ENCODE measurements at places on chromosomes 4 and X.

DNA sequence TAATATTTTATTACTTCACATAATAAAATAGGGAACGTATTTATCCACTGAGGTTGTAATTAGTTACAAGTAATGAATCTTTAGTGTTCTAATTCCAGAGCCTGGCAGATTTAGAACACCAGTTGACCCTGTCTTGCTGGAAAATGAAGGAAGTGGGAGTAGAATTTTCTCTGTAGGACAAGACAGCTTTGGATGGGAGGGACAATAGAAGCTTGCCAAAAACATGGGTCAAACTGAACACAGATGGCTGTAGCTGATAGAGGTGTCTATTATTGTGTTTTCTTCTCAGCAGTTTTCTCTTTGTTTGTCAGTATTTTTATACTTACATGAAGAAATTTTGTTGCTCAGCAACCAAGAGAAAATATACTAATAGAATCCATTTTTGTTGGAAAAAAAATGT, 20.2 kb downstream of the FAT4 start:
- DNase-seq, result no peak

DNA sequence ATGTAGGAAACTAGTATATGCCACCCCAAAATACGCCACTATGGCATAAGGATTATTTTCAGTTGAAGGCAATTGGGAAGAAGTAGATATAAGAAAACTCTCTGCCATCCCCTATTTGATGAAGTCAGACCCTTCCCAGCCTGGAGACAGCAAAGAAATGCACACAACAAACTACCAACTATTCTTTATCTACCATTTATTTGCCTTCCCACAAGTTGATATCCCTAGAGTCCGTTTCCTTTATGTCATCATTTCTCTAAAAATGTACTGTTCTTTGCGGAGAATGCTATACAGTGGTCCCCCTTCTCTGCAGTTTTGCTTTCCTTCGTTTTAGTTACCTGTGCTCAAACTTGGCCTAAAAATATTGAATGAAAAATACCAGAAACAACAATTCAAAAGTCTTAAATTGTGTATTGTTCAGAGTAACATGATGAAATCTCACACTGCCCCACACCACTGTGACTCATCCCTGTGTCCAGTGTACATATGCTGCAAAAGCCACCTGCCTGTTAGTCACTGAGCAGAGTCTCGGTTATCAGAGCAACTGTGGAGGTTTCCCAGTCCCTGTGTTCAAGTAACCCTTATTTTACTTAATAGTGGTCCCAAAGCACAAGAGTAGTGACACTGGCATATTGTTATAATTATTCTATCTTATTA, 152.3 kb downstream of the WDFY3 start:
- peak; percentile 90 for DNase-seq

- peak; percentile 48 for DNase-seq
Observed at GRCh38 chrX:147958291-147958690, 22.8 kb upstream of the FMR1NB start.

GRCh38 chr4:6027392-6027791, 9.2 kb upstream of the C4orf50 start:
- DNase-seq, result no peak

- DNase-seq, result no peak
Observed at GRCh38 chr4:41324861-41325260, 68.1 kb downstream of the UCHL1 start.

GRCh38 chr4:7299010-7299907, 106.9 kb downstream of the SORCS2 start:
- DNase-seq, result no peak

- no peak for DNase-seq
Observed at GRCh38 chr4:78313754-78314120, 237.8 kb upstream of the ANXA3 start.

DNA sequence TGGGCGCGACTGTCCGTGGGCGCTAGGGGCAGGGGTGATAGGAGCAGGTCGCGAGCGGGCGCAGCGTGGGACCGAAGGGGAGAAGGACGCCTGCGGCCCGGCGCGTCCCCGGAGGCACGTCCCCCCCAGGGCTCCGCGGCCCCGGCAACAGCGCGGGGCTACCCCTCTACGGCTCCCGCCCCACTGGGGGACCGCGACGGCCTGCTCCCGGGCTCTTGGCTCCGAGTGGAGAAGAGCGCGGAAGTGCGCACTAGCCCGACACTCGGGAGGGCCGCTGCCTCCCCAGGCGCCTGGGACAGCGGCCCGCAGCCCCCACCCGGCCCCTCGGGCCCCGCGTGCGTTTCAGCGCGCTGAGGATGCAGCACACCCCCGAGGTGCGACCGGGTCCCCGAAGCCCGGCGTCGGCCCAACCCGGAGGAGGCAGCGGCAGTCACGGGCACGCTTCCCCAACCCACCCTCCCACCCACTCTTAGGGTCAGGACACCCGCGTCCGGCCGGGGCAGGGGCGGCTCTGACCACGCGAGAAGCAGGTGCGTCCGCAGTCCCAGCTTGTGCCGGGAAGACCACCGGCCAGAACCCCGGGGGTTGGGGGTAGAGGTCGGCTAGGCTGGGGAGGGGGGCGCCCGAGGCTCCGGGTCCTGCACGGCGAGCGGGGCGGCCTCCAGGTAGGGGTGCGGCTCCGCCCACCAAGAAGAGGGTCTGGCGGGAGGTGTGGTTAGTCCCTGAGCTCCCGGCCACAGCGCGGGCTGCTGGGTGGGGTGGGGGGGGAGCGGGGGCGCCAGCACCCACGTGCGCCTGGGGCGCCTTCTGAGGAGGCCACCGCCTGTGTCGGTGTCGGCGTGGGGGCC, 18.5 kb upstream of the NAT8L start:
- no peak for DNase-seq

DNA sequence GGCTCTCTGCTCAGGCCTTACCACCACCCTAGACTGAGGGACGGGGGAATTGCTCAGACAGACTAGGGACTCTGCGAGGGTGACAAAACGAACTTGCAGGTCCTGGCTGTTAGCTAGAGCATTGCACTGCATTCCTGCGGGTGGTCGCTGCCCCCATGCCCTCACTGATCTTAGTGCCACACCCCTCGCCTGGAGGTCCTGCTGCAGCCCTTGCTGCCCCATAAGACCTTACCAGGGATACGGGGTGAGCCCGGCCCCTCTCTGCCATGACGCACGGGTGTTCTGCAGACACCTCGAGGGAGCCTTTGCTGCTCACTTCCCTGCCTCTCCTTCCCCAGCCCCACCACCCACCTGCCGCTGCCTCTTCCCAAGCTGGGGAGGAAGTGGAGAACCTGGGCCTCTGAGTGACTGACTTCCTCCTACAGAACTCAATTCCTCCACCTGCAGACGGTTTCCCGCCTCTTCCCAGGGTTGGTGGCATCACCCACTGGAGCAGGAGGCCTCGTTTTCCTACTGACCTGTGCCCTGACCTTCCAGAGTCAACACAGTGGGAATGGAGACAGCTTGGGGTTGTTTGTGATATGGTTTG, 19.8 kb upstream of the TBC1D14 start:
- DNase-seq, result no peak

- no peak for DNase-seq
Observed at GRCh38 chr4:25914670-25915352, 791 bp downstream of the SMIM20 start.

- DNase-seq, result peak; percentile 62
Observed at GRCh38 chrX:155966876-155967275, 30.6 kb upstream of the IL9R start.

- no peak for DNase-seq
Observed at GRCh38 chr4:118790544-118790943, 45.4 kb downstream of the SEC24D start.

- DNase-seq, result peak; percentile 78
Observed at GRCh38 chrX:12013211-12013618, 125.1 kb upstream of the FRMPD4 start.

GRCh38 chr4:167185465-167185864, 48.8 kb downstream of the SPOCK3 start:
- DNase-seq, result no peak

GRCh38 chrX:15468036-15468435, 25.1 kb downstream of the PIR start:
- DNase-seq, result peak; percentile 45

DNA sequence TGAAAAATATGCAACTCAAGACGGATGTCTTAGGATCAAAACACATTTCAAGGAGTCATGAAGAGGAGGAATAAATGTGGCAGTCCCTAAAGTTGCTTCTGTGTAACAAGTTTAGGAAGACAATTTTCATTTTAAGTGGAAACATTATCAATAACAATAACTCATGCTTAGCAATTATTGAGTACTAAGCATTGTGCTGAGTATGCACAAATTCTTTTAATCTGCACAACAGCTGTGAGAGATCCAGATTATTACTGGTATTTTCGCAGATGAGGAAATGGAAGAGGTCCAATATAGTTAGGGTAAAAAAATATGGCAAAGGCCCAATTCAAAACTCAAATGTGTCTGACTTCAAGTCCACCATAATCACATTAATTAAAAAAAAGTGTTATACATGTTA, 2.9 kb upstream of the TEX13B start:
- DNase-seq, result no peak

- DNase-seq, result no peak
Observed at GRCh38 chr4:48490012-48490679, at the start of gene ZAR1. TSS of gene ZAR1 (plus strand) at chr4:48490252. CDS start at chr4:48490292, 40 bp downstream.

DNA sequence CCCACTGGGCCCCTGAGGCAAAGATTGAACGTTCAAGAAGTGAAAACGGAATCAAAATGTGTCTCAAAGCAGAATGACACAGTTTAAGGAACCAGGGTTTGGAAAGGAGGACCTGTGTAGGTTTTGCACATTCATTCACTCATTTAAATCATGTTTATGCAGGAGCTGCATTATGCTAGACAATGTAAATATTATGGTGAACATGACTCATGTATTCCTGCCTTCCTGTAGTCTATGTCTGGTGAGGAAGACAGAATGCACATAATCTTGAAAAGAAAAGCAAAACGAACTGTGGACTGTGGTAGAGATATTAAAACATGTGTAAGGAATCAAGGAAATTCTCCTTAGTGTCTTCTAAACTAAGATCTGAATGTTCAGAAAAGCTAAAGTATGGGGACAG, 311.8 kb upstream of the SMIM31 start:
- DNase-seq, result no peak

DNA sequence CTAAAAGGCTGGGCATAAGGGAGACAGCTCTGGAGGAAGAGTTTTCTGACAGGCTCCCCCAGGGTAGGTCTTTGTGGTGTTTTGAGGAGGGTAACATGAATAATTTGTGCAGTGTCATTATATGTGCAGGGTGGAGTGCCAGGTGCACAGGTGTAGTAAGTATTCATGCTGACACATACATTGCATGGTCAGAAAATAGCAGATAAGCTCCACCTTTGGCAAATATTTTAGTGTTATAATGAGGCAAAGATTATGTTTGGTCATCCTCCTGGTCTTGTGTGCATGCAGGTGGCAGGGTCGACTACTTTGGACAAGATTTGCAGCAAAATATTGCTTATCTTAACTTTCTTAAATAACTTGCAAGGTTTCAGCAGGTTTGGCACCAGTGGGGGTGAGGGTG, 910.4 kb upstream of the PCDH10 start:
- DNase-seq, result no peak

GRCh38 chrX:8783714-8784098, 17.5 kb downstream of the FAM9A start:
- DNase-seq, result no peak

DNA sequence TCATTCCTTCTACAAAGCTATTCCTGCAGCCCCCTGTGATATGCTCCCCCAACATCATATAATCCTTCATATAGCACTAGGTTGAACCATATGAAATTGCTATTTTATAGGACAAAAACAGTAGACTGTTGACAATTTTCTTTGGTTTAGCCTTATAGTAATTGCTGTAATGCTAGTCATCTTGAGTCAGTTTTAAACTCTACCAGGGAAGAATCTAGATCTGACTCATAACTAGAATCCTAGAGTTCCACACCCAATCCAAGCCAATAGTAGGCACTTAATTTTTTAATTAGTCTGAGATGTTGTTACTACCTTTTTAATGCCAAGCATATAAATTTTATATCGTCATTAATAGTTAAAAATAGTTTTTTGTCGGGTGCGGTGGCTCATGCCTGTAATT, 136.8 kb downstream of the CHRNA9 start:
- peak; percentile 61 for DNase-seq

DNA sequence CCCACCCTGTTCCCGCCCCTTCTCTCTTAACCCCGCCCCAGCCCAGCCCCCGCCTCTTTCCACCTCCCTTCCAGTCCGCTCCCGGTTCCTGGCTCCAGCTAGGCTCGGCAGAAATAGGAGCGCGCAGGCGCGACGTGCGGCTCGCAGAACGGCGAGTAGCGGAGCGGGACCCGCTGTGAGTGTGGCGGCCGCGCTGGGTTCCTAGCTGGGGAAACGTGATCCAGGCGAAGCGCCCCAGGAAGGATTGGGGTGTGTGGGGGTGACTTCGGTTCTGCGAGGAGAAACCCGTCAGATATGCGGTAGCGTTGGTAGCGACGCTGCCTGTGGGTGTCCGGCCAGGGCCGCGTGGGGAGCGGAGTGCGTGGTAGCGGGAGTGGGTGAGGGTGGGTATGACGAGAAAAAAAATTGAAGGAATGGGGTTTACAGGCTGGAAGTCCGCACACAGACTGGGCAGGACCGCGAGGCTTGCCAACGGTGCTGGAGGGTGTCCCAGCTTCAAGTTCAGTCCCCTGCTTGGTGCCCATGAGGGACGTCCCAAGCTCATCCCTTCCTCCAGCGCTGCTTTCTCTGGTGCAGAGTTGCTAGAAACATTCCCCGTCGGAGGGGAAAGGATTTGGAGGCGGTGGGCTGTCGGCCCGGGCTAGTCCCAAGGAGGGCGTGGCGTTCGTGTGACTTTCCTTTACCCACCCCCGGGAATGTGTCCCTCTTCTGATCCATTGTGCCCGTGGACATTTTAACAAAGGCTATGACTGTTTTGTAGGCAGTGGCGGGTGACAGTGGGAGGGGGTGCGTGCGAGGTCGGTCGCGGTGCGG, at the start of gene PRRG1:
Gene PRRG1 (plus strand): TSS at position 144 of the 813 bp plus-strand sequence. CDS start 56,886 bp downstream, outside the sequence.
- peak; percentile 84 for DNase-seq

DNA sequence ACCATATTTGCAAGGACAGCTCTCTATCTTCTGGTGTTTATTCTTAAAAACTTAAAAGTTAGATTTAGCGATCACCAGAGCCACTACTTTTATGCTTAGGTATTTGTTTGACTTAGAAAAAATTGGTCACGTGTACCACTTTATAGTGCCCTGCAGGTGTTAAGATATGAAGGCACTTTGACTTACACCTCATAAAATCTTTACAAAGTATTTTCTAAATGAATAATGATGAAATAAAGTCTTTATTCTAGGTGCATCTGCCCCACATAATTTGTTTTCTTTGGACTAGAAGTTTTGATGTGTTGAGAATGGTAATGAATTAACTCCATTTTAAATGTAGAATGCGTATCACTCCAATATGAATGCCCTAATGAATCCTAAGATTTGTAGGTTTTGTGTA, 2.9 kb downstream of the FMR1 start:
- no peak for DNase-seq

DNA sequence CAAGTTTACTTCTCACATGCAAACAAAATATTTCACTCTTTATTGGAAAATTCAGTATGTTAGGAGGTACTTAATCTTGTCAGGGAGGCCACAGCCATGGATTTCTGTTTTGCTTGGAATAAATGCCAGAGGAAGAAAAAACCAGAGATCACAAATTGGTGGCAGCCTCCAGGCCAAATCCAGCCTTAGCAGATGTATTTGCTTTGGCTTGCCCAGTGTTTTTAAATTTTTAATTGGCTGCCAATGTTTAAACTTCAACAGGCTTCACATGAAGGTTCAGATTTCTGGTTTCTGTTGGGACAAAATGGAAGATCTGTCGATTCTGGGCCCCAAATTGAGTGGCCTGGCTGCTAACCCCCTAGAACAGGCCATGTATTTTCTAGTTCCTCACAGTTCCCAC, 19.2 kb downstream of the YY2 start:
- no peak for DNase-seq

Measured in ELR (cell line).